B cell (primary cell): ENCODE measurements at places on chromosomes 7 and 10. TPM values are rescaled to one million over a fixed set of nuclear protein-coding genes. Genes with fewer than 3 reads are reported as not detected.

DNA sequence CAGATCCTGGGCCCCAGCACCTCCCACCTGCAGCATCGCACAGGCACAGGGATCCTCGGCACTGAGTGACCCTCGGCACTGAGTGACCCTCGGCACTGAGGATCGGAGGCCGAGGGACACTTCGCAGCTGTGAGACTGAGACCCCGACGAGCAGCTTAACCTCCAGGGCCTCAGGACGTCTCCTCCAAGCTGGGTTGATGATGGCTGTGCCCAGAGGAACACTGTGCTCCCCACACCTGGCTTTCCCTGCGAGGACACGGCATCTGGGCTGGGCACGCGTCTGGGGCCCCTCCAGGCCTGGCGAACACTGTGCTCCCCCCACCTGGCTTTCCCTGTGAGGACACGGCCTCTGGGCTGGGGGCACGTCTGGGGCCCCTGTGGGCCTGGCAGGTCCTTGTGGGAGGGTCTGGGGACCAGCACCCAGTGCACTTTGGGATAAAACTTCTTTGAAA lies 158.3 kb upstream of the PPP2R2D start:
- no peak for DNase-seq

Gene BLNK
- 205 and 210 TPM in 2 replicates for total RNA-seq

Gene GIMAP7
- 0.30 and 0.41 TPM in 2 replicates for total RNA-seq

Gene IGF2BP3
- 10.0 and 11.3 TPM in 2 replicates for total RNA-seq

- DNase-seq: no peak
Measured at GRCh38 chr7:41832941-41833340, 130.1 kb upstream of the INHBA start.

- DNase-seq: no peak
Measured at GRCh38 chr10:71135236-71135635, 77.1 kb upstream of the UNC5B start.

Gene BMPR1A
- total RNA-seq: 15.1 and 15.9 TPM in 2 replicates

DNA sequence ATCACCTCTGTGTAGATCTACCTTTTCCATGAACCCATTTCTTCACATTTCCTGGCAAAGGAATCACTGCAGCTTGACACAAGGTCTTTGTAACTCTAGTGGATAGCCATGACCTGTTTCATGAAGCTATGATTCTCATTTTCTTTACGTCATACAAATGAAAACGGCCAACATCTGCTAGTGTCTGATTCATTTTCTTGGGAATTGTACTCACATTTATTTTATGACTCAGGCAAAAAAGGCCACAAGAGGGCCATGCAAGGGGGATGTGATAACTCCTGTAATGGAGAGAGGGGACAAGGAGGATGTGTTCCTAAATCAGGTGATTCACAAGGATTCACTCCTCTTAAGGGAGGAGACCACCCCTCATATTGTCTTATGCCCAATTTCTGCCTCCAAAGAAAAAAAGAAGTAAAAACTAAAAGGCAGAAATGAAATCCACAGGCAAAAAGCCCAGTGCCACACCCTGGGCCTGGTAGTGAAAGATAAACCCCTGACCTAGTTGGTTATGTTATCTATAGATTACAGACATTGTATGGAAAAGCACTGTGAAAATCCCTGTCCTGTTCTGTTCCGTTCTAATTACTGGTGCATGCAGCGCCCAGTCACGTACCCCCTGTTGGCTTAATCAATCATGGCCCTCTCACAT lies 249.9 kb downstream of the IPMK start:
- DNase-seq: no peak

GRCh38 chr7:41006306-41006995 lies 696.4 kb downstream of the INHBA start:
- DNase-seq: no peak

Gene CALCR
- not detected in 2 replicates for total RNA-seq

Gene CCDC172
- total RNA-seq: not detected in 2 replicates

Gene DRGX
- total RNA-seq: not detected in 2 replicates

Gene VPS41
- 112 and 114 TPM in 2 replicates for total RNA-seq

DNA sequence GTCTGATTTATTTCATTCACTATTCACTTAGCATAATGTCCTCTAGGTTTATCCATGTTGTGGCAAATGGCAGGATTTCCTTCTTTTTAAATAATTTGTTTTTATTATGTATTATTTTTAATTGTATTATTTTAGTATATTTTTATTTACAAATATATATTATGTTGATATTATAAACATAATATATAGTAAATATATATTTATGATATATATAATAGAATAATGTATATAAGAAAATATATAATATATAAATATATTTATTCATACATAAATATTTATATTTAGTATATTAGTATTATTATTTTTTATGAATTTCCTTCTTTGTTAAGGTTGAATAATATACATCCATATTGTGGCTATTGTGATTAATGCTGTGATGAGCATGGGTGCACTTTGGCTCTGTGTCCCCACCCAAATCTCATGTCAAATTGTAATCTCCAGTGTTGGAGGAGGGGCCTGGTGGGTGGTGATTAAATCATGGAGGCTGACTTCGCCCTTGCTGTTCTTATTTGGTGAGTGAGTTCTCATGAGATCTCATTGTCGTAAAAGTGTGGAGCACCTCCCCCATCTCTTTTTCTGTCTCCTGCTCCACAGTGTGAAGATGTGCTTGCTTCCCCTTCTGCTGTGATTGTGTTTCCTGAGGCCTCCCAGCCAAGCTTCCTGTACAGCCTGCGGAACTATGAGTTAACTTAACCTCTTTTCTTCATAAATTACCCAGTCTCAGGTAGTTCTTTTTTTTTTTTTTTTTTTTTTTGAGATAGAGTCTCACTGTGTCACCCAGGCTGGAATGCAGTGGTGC lies 52.3 kb upstream of the CYP2C18 start:
- no peak for DNase-seq

DNA sequence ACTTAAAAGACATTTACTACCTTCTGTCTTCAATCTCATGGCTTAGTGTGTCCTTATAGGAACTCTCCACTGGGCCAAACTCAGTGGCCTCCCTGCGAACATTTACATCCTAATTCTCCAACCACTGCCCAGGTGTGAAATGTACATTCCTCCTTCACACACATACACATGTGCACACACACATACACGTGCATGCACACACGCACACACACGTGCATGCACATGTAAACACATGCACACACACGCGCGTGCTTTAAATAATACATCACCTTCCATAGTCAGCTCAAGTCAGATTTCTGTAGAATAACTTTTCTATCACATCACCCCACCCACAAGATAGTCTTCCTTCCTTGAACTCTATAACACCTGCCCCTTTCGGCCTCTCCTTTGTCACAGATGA lies 216.5 kb downstream of the TMEM178B start:
- DNase-seq: no peak

- DNase-seq: no peak
Measured at GRCh38 chr10:52351914-52352330, 37.8 kb downstream of the DKK1 start.

- DNase-seq: no peak
Measured at GRCh38 chr7:69963393-69963792, 365.1 kb downstream of the AUTS2 start.

DNA sequence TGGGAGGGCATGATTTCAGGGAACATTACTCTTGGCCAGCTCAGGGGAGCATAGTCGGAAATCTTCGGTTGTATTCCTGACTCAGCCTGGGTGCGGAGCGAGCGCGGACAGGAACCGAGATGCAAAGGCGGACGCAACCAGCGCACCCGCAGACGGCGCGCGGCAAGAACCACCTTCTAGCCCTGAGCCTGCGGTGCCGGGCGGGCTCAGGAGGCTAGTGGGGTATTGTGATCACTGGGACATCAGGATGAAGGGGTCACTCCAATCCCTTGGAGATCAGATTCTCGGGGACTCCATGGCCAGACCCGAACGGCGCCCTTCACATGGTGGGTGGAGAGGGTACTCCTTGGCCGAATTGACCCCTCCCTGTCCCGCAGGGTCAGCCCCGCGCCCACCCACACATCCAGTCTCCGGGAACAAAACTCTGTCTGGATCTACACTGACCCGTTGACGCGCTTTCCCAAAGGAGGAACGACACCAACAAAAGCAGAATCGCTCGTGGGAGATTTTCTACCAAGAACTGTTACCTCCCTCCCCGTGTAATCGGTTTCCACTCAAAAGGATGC lies 730.5 kb downstream of the ZWINT start:
- no peak for DNase-seq

Gene PDZD7
- 0.69 and 0.85 TPM in 2 replicates for total RNA-seq

Gene TMEM270
- not detected in 2 replicates for total RNA-seq

- no peak for DNase-seq
Measured at GRCh38 chr10:14670551-14671240, 104.0 kb downstream of the FAM107B start.

Gene TECTB
- not detected in 2 replicates for total RNA-seq

DNA sequence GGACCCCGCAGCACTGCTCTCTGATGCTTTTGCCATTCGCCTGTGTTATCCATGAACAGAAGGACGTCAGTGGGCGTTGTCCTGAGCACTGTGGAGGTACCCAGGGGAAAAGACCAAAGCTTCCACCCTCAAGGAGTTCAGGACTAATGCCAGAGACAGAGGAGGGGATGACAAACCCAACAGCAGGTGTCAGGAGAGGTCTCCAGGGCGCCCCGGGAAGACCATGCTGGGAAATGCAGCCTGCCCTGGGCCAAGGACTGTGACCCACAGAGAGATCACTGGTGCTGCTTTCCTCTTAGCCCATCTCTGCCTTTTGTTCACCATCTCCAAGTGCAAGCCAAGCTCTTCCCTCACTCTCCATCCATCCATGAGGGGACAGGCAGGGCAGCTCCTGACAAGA lies 166.8 kb upstream of the PFKP start:
- DNase-seq: no peak

Gene ADRA2A
- not detected in 2 replicates for total RNA-seq
